HuH-7.5 (cell line): ENCODE measurements at places on chromosomes 11 and 22.

- DNase-seq: no peak
These were observed 35.1 kb downstream of the LINC01488 start for GRCh38 chr11:69516526-69516925.

DNA sequence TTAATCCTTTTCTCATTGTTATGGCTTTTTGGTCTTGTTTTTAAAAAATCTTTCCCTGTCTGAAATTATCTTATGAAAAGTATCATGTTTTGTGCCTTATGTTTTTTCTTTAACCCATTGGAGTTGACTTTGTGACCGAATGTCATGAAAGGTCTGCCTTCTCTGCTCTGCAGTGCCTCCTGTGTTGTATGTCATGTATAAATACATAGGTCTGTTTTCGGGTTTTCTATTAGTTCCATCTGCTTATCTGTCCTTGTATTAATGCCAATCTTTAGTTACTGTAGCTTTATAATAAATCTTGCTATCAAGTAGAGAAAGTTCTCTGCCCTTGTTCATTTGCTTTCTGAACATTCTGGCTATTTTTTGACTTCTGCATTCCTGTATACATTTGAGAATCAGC, 73.0 kb downstream of the ZBTB44 start:
- no peak for DNase-seq

DNA sequence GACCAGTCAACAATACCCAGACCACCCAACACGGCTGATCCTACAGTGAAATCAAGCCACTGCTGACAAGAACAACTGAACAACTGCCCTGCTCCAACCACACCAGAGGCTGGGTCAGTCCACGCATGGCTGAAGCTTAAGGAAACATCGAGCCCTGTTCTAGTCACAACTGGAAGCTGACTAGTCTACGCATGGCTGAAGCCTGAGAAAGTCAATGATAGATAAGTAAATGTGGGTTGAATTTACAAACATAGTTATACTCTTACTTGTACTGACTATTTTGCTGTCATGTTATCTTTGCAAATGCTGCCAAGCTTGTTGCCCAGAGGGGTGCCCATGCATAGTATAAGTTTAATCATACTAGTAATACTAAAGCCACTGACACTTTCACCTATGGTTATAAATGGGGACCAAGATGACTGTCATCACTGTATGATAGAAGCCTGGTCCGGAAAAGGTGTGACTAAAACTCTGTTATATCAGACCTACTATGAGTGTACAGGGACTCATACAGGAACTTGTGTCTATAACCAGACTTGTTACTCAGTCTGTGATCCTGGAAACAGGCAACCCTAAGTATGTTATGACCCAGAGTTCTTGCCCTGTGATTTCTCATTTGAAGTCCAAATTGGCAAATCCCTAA, 43.4 kb upstream of the GLYAT start:
- no peak for DNase-seq

- no peak for DNase-seq
These were observed 30.8 kb upstream of the TCF20 start for GRCh38 chr22:42301077-42301741.

DNA sequence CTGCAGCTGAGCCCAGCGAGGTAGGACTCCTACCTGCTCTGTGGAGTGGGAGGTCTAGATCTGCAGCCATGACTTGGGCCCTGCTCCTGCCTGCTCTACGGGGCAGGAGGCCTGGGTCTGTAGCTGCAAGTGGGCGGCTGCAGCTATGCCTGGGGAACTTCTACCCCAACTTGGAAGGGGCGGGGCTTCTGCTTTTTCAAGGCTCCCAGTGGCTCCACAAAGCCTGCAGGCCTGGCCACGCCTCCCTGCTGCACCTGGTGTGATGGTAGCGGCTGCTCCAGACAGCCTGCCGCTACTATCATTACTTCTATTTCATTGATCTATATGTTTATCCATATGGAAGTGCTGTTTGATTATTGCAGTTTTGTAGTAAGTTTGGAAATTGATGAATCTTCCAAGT, 121.2 kb downstream of the NELL1 start:
- no peak for DNase-seq

GRCh38 chr11:69115586-69116560, 39.9 kb upstream of the SMIM38 start:
- DNase-seq: no peak

- no peak for DNase-seq
These were observed 14.9 kb downstream of the SLC25A18 start for GRCh38 chr22:17578136-17578754.

DNA sequence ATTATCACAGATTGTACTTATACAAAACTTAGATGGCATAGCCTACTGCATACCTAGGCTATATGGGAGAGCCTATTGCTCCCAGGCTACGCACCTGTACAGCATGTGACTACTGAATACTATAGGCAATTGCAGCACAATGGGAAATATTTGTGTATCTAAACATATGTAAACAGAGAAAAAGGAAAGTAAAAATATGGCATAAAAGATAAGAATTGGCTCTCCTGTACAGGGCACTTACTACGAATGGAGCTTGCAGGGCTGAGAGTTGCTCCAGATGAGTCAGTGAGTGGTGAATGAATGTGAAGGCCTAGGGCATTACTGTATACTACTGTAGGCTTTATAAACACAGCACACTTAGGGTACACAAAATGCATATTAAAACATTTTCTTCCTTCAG, 13.2 kb downstream of the APOL6 start:
- no peak for DNase-seq

DNA sequence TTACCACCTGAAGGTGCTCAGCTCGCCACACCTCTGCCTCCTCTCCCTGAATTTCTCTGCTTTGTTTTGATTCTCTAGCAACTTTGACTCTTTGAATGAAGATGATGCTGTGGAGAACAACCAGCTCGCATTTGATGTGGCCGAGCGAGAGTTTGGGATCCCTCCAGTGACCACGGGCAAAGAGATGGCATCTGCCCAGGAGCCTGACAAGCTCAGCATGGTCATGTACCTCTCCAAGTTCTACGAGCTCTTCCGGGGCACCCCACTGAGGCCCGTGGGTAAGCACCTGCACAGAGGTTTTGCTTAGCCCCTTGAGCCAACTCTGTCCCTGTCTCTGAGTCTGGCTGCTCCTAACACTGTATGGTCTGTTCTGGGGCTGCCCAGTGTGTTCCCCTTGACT, 115.7 kb downstream of the MICAL2 start:
- no peak for DNase-seq

DNA sequence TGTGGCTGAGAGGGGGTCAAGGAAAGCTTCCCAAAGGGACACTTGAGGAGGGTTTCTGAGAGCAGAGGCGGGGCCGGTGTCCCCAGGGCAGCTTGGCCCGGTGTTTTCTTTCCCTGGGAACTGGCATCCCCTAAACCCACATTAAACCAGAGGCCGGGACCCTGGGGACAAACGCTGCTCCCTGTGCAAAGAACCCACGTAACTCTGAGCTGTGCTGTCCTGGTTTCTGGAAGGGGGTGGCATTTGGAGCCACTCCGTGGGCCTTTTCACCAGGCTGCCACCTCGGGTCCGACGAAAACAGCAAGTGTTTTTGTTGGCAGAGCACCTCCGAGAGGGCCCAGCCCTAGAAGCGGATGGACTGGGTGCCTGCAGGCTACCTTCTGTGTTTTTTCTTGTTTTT, 100.2 kb upstream of the ANO1 start:
- no peak for DNase-seq
